ENCODE measurements at places on chromosomes 6 and 20.

- DNase-seq = peak; percentile 26
Observed at GRCh38 chr6:43070028-43070632, 6.0 kb upstream of the PTK7 start.

- no peak for DNase-seq
Observed at GRCh38 chr6:44057931-44058616, 69.2 kb downstream of the MRPL14 start.

- DNase-seq = no peak
Observed at GRCh38 chr6:108526739-108527174, 34.0 kb upstream of the FOXO3 start.

DNA sequence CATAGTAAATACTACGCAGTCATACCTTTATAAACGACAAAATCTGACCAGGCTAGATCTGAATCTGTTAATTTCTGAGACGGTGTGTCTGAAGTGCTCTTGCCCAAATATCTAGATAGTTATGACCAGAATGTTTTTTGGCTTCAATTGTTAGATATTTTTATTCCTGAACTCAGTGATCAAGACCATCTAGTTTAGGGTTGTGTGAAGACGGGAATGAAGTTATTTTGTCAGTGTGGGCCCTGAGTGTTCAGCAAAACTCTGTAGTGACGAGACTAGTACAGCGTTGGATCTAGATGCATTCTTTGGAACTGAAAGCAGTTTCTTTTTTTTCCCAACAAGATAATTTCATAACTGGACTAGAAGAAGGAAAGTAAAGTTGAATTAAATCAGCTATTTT lies 3.1 kb downstream of the STXBP5 start:
- DNase-seq = no peak

- no peak for DNase-seq
Observed at GRCh38 chr20:23047738-23048214, 1.7 kb downstream of the THBD start.

DNA sequence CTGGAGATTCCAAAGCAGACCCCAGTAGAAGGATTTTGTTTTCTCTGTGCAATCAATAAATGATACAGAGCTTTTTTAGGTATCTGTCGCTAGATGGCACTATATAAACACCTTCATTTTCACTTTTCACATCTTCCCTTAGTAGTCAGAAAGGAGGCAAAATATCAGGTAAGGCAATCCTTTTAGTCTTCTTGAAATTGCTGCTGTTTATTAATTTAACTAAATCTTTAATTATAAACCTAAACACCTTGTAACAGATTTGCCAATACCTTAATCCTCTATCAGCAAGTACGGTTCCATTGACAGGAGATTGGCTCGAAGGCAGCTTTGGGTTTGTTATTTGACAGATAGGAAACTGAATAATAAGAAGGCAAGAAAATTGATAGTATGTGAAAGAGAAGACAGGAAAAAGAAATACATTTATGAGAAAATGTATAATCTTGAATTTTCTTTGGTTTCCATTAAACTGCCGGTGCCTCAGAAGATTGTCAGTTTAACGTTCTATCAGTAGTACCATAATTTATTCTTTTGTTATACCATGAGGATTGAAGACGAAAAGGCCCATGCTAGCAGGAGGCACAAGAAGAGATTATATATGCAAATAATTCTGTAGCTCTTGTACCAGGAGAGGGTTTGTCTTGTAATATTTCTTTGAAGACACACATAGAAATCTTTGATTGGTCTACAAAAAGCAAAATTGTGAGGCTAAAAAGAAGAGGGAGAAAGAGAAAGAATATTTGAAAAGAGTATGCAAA lies 23.5 kb upstream of the IBTK start:
- DNase-seq = no peak

DNA sequence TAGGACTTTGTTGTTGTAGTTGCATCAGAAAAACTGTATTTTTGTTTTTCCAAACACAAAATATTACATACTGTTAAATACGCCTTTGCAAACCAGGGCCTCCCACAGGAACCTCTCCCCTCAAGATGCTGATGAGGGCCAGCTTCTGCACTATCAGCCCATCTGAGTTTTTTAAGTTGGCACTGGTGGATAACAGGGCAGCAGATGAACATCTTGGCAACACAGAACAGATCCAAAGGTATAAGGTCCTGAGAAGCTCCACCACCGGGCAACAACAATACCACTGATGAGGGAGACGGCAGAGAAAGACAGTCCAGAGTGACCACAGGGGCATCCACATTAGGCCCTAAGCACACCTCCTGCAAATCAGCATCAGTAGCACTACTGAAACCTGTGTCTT lies 177.7 kb downstream of the DLL1 start:
- no peak for DNase-seq

GRCh38 chr6:10297832-10298231 lies 117.0 kb downstream of the TFAP2A start:
- no peak for DNase-seq

GRCh38 chr20:58700121-58700821 lies 7.7 kb downstream of the NPEPL1 start:
- DNase-seq = no peak

DNA sequence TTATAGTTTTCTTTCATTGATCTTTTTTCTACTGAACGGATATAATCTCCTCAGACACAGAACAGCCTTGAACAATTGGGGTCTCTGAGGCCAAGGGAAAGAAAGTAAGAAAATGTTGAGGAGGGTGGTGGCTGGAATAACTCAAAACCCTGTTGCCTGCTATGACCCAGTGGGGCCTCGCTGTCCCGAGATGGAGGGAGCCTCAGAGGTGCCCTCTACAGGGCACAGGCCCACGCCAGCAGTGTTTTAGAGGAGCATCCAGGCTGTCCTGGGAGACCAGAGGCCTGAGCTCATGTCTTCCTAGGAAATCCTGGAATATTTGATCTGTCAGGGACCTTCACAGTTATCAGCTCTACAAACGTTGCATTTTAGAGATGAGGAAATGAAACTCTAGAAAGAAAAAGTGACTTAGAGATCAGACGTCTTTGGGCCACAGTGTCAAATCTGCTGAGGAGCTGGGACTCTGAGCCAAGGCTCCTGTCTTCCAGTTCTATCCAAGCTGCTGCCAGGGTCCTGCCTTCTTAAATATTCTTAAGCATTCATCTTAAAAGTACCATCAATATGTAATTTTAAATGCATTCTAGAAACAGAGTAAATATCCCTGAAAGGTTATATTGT lies 26.3 kb downstream of the ALDH5A1 start:
- DNase-seq = no peak

DNA sequence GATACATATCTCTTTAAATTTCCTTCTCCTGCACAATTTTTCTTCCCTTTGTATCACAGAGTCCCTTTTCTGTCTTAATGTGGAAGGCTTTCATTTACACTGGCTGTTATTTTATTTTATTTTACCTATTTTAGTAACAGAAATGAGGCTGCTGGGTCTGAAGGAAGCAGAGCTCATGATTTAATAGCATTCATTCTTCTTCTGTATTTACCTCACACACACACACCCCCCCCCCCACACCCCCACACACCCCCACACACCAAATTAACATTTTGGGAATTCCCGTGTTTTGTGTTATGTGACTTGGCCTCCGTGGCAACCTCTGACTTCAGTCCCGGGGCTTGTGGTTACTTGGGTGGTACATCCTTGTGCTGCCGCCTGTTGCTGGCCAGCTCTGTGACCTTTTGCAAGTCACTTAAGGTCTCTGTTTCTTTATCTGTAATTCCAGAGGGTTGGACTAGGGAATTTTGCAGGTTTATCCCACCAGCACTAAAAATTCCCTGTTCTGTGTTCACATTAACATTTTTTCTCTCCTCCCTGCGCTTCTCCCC lies 108.8 kb downstream of the TIAM2 start:
- DNase-seq = no peak

- DNase-seq = no peak
Observed at GRCh38 chr6:15413466-15414234, 167.8 kb downstream of the JARID2 start.

DNA sequence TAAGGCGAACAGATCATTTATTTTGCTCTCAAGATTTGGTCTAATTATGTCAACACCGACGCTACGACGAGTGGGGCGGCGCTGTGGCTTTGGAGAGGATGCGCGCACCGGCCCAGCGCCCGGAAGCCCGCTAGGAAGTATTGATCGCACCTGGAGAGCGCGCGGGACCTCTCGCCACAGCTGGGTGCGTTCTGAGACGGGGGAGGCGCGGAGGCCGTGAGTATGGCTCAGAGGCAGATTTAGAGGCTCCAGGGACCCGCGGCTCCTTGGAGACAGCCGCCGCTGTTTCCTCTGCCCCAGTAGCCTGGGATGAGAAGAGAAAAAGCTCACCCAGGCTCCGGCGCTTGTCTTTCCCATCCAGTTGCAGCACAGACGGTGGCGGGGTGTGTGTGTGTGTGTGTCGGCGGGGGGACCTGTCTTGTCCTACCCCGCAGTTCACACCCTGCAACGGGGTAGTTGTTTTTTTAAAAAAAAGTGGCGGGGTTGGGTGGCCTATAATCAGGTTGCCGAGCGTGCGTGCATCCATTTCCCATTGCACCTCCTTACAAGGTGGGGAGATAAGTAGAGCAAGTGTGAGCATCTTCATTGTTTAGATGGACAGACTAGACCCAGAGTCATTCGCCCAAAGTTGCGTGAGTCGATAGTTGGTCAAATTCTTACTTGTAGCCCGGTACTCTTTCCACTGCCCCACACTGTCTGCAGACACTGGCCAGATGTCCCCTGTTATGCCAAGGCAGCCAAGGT lies 11.2 kb downstream of the TFAP2D start:
- no peak for DNase-seq

GRCh38 chr6:162260027-162260426 lies 467.5 kb downstream of the PRKN start:
- DNase-seq = no peak

DNA sequence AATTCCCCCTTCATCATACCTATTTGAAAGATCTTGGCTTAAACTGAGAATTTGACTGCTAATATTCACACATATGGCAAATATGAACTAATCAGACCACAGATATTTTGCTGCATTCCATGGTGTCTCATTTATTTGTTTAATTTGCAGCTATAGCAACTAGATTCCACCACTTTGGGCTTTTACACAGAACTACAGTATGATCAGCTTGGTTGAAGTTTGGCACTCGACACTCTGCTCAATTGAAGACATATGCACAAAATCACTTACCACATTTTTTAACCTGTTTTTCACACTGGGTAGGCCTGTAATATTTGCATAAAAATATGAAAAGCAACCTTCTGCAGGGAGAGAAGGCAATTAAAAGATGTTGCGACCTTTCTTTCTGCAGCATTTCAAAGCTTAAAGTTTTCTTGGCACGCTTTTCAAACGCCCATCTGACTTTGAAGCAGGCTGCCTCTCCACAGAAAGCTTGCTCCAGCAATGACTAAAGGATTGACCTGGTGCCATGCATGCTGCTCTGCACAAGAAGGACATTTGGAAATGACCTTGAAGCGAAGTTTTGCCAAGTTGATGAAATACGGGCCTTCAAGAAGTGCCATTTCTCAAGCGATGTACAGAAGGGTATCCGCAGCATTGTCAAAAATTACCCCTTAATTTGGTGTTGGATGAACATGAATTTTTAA lies 126.7 kb downstream of the AIG1 start:
- DNase-seq = no peak

DNA sequence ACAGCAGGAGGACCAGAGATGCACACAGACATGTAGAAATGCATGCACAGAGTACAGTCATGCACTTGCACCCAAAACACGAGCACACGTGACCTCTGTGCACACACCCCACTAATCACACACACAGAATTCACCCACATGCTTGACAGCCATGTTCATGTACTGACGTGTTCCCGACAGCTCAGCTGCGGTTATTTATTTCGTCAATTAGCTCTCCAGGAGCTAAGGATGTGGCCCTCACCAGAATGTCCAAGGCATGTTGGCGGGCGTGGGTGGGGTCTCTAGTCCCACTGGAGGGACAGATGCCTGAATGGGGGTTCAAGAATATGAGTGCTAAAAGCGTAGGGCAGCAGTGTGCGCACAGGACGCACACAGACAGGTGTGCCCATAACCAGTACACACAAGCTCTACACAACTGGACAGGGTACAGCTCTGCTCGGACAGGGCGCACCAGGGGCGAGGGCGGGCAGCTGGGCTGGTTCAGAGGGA lies 571 bp upstream of the PRPF6 start:
- no peak for DNase-seq

DNA sequence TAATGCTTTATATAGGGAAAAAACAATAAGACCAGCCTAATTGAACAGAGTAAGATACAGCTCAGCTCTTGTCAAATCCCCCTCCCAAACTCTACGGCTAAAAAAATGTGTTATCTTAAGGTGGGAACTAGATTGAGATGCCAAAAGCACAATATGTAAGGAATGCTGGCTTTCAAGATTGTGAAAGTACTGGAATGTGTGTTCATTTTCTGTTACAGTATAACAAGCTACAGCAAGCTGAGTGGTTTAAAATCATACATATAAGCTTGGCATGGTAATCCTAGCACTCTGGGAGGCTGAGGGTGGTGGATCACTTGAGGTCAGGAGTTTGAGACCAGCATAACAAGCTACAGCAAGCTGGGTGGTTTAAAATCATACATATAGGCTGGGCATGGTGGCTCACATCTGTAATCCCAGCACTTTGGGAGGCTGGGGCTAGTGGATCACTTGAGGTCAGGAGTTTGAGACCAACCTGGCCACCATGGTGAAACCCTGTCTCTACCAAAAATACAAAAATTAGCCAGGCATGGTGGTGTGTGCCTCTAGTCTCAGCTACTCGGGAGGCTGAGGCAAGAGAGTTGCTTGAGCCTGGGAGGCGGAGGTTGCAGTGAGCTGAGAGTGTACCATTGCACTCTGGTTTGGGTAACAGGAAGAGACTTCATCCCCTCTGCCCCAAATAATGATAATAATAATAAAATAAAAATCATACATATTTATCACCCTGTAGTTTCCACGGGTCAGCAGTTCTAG lies 297.7 kb downstream of the DOK5 start:
- no peak for DNase-seq

DNA sequence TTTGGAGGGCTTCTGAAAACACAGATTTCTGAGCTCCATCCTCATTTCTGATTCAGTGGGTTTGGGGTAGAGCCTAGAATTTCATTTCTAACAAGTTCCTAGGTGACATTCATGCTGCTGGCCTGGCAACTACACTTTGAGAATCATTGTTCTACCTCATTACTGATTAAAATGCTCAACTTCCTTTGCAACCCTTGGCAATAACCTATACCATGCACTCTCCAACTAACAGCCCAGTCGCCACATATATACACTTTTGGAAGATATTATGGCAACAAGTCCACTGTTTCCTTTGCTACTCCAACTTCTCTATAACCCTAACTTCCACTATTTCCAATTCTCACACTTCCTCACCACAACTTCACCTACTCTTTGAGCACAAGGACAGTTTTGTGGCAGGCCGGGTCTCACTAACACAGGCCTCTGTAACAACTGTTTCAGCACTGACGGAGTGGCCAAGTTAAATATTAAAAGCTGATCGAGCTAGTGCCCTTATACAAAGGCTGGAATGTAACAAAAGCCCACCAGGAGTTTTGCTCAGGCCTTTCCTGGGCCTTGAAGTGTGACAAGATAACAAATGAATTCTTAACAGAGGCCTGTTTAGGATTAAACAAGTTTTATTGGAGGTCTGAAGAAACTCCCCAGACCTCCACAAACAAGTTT lies 32.1 kb upstream of the RAB23 start:
- DNase-seq = no peak

- no peak for DNase-seq
Observed at GRCh38 chr20:63574829-63575743, 1.0 kb upstream of the HELZ2 start.

- no peak for DNase-seq
Observed at GRCh38 chr6:56808871-56809359, 146.0 kb upstream of the BEND6 start.
